ENCODE measurements at places on chromosomes 7 and 10. TPM values are rescaled to one million over a fixed set of nuclear protein-coding genes. Genes with fewer than 3 reads are reported as not detected.

Gene TAS2R3
- total RNA-seq: 2.0 TPM

Gene PTN
- 4.5 TPM for total RNA-seq

Gene CALCR
- total RNA-seq: not detected

Gene SH2B2
- total RNA-seq: 12.1 TPM

Gene PIP
- not detected for total RNA-seq

Gene ATP6V0E2
- total RNA-seq: 40.7 TPM

- no peak overlapping the region for H3K4me3 ChIP-seq
- no peaks in the 10 kb centered on the region for H3K4me1 ChIP-seq
- H3K27ac ChIP-seq: no peak overlapping the region
- no peak for DNase-seq
Observed at GRCh38 chr10:132764108-132764507, 21.8 kb downstream of the NKX6-2 start.

DNA sequence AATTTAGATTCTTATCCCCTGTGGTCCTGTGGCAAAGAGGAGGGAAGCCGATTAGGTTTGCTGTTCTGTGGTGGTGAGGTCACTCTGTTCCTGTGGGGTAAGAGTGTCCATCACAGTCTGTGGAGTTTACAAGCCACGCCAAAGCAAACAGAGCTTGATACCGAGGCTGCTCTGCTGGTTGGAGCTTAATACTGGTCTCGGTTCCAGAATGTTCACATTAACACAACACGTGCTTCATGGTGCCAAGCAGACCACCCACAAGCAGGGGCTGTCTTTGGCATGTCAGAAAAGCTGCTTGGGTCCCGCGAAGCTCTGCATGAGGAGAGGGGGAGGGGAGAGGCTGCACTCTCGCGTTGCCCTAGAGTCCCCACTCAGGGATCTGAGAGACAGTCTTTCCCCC, 47.5 kb downstream of the DNAJB6 start:
- no peak for DNase-seq
- no peaks in the 10 kb centered on the region for H3K27me3 ChIP-seq
- peaks cover 49% of the 10 kb centered on the region for H3K36me3 ChIP-seq
- no peaks in the 10 kb centered on the region for H3K4me1 ChIP-seq

- DNase-seq: no peak
- no peak overlapping the region for H3K4me3 ChIP-seq
Observed at GRCh38 chr10:62562795-62563194, 188.6 kb downstream of the ZNF365 start.

DNA sequence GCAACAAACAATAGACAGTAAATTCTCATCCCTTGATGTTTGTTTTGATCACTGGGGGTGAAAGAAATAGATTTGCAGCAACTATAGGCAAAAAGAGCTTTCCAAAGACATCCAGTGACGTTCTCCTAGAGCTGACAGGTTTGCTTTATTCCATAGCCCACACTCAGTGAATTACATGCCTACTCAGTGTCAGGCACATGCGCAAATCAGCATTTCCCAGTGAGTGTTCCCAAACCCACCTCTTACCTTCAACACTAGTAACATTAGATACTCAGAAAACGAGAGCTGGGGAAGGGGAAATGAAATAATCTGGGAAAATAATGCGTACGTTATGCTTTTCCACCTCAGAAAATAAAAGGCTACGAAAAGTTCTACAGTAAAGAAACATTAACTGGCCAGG, 144.1 kb downstream of the CPEB3 start:
- H3K4me3 ChIP-seq: no peak overlapping the region
- no peak for DNase-seq
- H3K36me3 ChIP-seq: no peaks in the 10 kb centered on the region
- H3K27ac ChIP-seq: no peak overlapping the region
- no peaks in the 10 kb centered on the region for H3K27me3 ChIP-seq

DNA sequence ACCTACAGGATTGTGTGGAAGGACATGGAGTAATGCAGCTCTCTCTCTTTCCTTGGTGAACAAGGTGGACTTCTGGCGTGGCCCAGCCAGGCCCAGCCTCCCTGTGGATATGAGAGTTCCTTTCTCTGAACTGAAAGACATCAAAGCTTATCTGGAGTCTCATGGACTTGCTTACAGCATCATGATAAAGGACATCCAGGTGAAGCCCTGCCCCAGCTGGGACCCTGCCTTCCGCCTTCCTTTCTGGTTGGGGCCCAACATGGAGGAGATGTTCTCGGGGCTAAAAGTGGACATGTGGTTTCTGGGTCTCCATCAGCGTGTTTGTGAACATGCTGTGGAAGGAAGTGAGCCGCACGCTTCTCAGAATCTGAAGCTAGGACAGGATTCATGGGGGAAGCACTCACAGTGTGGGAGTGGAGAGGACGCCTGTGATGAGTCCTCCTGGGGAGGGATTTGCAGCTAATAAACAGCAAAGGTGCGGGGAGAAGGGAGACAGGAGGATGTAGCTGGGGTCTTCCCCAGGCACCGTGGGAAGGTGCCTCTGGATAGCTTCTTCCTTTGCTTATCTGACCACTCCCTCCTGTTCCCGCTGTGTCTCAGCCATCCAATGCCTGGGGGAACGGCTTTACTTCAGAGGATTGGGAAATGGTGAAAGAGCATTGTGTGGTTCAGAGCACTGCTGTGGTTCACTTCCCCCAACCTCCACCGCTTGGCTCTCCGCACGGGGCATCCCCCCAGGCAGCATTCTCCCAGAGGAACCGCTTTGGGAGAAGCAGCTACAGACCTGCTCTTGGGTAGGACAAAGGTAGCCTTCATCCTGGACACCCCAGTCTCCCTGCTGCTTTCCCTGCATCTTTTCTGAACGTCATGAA, 5.5 kb downstream of the CPA5 start:
- H3K36me3 ChIP-seq: no peaks in the 10 kb centered on the region
- peak; percentile 80 for DNase-seq
- H3K27ac ChIP-seq: peak overlapping the region; percentile 4
- H3K27me3 ChIP-seq: no peaks in the 10 kb centered on the region

DNA sequence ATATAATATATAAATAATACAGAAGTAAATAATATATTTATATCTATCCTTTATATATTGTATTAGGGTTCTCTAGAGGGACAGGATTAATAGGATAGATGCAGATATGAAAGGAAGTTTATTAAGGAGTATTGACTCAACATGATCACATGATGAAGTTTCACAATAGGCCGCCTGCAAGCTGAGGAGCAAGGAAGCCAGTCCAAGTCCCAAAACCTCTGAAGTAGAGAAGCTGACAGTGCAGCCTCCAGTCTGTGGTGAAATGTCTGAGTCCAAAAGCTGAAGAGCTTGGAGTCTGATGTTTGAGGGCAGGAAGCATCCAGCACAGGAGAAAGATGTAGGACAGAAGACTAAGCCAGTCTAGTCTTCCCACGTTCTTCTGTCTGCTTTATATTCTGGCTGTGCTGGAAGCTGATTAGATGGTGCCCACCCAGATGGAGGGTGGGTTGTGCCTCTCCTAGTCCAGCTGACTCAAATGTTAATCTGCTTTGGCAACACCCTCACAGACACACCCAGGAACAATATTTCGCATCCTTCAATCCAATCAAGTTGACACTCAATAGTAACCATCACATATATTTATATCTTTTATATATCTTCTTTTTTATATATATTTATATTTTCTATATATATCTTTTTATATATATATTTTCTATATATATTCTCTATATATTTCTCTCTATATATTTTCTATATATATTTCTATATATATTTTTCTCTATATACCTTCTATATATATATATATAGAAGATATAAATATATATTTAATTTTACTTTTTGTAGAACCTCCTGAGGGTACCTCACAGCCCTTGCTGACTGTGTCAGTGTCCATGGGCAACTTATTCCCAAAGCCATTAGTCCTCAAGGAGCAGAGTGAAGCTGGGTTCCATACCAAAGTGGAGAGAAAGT, 24.6 kb upstream of the AKR1B10 start:
- H3K27me3 ChIP-seq: no peaks in the 10 kb centered on the region
- peaks cover 27% of the 10 kb centered on the region for H3K4me1 ChIP-seq
- no peaks in the 10 kb centered on the region for H3K36me3 ChIP-seq
- no peak for DNase-seq
- H3K27ac ChIP-seq: no peak overlapping the region

DNA sequence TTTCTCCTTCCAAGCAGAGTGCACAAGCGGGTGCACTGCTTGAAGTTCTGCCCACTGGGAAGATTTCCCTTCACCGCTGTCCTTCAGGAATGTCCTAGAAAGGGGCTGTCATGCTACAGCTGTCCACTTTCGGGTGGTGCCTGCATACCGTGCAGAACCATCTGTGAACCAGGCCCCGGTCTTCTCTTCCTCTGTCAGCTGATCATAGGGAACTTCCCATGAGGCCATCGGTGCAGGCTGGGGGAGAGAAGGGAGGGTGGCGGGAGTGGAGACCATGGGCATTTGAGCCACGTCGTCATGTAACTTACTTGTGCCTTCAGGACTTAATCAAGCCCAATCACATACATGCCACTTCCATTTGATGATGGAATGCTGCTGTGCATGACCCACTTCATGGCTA, 111.6 kb downstream of the NKX6-2 start:
- H3K27me3 ChIP-seq: no peaks in the 10 kb centered on the region
- no peak overlapping the region for H3K4me3 ChIP-seq
- no peak overlapping the region for H3K27ac ChIP-seq
- DNase-seq: no peak

GRCh38 chr10:70656489-70656888, 15.8 kb upstream of the ADAMTS14 start:
- no peaks in the 10 kb centered on the region for H3K27me3 ChIP-seq
- H3K4me3 ChIP-seq: no peak overlapping the region
- peaks cover 15% of the 10 kb centered on the region for H3K4me1 ChIP-seq

All from PC-9 (cell line).